ENCODE measurements at places on chromosomes 12 and 14.

DNA sequence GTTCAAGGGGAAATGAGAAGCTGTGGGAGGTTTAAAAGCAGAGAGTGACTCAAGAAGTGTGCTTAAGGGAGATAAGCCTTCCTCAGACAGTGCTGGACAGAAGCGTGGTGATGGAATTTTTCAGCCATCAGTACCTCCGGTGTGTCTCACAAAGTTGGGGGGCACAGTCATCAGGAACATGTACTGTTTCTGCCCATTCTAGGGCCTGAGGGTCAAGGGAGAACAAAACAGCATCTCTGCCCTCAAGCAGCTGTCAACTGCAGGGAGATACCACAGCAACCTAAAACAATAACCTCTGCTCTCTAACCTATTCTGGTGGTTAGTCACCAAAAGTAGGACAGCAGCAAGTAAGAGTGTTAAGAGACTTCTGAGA, 2.0 kb upstream of the STON2 start:
- no peak for DNase-seq

GRCh38 chr14:82667006-82667405, 1133.4 kb upstream of the SEL1L start:
- DNase-seq, result peak; percentile 16

GRCh38 chr14:96710060-96710666, 87.0 kb upstream of the VRK1 start:
- DNase-seq, result no peak

GRCh38 chr14:78921856-78922255, 751.7 kb downstream of the NRXN3 start:
- DNase-seq, result no peak
